CD4-positive, alpha-beta T cell treated with Interleukin-4 for 4 hours (primary cell): ENCODE measurements at places on chromosomes 4 and X.
A peak's percentile ranks its signal among the peaks of the same experiment; 100 is the strongest.

- DNase-seq = no peak
Measured at GRCh38 chrX:49082271-49082871, 2.7 kb upstream of the WDR45 start.

- no peak for DNase-seq
Measured at GRCh38 chrX:40773809-40774208, 38.5 kb upstream of the MED14 start.

GRCh38 chrX:135191838-135192237 is 20.6 kb upstream of the CT55 start:
- no peak for DNase-seq

GRCh38 chr4:83561381-83561780 is 25.5 kb downstream of the GPAT3 start:
- peak; percentile 17 for DNase-seq

GRCh38 chr4:54099287-54099747 is 646 bp upstream of the GSX2 start:
- no peak for DNase-seq

- no peak for DNase-seq
Measured at GRCh38 chr4:57270346-57270745, 160.2 kb upstream of the IGFBP7 start.

- DNase-seq = no peak
Measured at GRCh38 chr4:170697845-170698244, 608.1 kb upstream of the AADAT start.

GRCh38 chrX:123449335-123449734 is 265.3 kb downstream of the GRIA3 start:
- DNase-seq = no peak

GRCh38 chr4:76955182-76955581 is 5.6 kb downstream of the SEPTIN11 start:
- DNase-seq = no peak

DNA sequence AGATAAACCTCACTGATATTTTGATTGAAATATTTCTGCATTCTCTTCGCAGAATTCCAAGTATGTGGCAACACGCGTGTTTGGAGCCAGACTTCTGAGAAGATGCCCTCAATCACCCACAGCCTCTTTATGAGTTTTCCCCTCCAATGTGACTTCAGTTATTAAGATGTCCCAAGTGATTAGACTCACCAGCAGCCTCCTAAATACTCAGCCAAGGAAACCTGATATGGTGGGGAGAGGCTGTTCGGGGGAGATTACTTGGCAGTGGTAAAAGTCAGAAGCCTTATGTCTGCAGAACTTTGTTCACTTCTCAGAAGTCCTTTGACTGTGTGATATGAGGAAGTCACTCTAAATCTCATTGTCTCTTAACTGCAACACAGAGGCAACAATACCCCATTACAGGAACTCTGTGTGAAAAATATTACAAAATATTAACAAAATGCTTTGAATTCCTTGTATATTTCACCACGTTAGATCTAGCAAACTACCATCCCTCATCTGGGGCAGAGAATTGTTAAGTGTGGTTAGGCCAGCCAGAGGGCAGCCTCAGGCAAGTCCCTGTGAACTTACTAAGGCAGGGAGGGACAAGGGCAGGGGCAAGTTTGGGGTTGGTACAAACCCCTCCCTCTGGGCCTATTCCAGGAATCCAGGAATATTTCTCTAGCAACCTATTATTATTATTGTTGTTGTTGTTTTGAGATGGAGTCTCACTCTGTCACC is 151.4 kb upstream of the USP9X start:
- DNase-seq = no peak

- peak; percentile 6 for DNase-seq
Measured at GRCh38 chrX:119758731-119759247, 401 bp downstream of the SOWAHD start.

GRCh38 chr4:110487873-110488272 is 11.9 kb downstream of the ENPEP start:
- no peak for DNase-seq
